Tibial artery (tissue), 4 donors: ENCODE measurements at places on chromosomes 7 and 10.

DNA sequence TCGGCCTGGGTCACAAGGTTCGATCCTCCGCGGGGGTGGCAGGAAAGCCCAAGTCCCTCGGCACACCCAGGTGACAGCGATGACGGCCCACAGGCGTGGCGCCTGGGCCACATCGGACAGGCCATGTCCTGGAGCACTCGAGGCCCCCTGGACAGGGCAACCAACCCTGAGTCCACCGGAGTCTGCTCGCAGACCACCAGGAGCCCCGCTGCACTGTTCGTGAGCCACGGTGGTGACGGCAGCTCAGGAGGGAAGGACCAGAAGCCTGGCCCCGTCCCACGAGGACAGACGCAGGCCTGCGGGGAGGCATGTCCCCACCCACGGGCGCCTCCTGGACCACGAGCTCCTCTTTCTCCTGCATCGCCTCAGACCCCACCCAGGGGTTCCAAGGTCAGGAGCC, 22.4 kb upstream of the GPR146 start:
- no peak for DNase-seq

DNA sequence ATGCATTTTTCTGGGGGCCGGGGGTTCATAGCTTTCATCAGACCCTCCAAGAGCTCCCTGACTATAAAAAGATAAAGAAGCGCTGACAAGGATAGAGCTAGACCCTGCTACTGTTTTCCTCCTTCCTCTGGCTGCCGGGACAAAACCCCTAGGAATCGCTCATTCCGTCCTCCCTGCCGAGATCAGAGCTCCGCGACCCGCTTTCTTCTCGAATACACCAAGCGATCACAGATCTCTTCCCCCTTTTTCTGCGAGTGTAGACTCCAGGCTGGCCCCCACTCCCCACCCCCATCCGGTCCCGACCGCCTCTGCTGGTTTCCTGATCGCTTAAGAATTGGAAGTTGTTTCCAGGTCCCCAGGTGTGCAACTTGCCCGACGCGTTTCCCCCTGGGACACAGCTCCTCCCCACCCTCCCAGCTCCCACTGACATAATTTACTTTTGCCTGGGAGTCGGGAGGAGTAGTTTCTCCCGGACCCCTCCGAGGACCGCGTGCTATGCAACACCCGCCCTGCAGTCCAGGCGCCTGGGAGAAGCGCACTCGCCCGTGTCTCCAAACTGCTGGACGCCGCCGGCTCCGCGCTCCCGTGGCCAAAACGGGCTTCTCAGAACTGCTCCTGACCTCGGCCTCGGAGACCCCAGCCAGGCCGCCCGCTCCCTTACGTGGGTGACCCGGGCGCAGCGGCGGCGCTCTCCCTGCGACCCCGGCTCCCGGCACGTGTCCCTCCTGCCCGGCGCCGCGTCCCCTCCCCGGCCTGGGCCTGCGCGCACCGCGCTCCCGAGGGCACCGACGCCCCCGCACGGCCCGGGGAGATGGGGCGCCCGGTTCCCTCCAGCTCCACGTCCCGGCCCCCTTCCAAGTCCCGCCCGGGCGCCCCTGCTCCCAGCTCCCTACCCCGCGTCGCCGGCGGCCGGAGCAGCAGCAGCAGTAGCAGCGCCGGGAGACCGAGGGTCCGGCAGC, 552 bp downstream of the IL15RA start:
- no peak for DNase-seq

DNA sequence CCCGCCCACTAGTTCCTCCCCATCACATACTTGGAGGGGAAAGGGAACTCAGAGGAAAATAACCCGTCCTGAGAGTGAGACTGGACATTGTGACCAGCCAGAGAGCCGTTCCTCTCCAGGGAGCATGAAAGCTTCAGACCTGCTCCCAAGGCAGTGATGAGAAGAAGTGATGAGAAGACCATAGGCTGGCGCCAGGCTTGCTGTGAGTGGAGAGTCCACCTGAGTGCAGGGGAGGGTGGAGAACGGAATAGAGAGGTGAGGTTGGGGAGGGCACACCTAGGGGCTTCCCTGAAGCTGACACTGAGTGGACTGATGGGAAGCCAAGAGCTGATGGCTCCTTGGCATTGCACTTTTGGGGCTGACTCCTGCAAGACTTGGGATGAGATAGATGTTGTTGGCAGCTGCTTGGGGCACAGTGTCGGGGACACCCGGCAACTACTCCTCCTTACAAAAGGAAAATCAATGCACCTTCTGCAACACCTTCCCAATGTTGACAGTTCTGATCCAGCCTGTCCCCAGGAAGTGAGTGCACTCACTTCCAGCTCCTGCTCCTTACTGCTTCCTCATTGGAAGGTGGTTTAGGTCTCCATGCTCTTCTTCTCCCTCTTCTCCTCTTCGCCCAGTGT, 79.4 kb downstream of the EMX2 start:
- DNase-seq = no peak

GRCh38 chr7:82810558-82811259, 352.0 kb downstream of the PCLO start:
- DNase-seq = no peak
